Fibroblast of upper back skin (primary cell): ENCODE measurements at places on chromosomes 7 and 10.

DNA sequence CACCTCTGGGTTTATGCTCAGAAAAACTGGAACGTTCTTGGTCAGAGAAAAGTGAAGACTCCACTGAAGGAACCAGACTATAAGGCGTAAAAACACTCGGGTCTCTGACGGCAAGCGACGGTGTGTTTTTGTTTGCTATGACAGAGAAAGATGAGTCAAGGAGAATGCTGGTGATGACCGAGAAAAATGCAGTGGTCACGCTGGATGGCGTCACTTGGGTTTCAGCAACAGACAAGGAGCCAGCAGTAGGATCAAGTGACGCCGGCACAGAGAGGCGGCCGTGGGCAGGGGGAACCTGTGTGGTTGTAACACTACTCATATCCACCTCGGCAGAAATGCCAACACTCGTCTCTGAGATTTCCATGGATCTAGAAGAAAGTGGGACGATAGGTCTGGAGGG lies 63.4 kb downstream of the KIAA1549 start:
- DNase-seq: no peak

- peak; percentile 88 for DNase-seq
These were observed 25.8 kb upstream of the LEP start for GRCh38 chr7:128215281-128215680.

- no peak for DNase-seq
These were observed 164.6 kb upstream of the KCND2 start for GRCh38 chr7:120108376-120108775.

- DNase-seq: peak; percentile 52
These were observed 822 bp downstream of the SAMD9L start for GRCh38 chr7:93147363-93147762.

- no peak for DNase-seq
These were observed 26.7 kb downstream of the TSPAN12 start for GRCh38 chr7:120831260-120831659.

GRCh38 chr7:22662036-22662435 lies 65.0 kb upstream of the IL6 start:
- no peak for DNase-seq

DNA sequence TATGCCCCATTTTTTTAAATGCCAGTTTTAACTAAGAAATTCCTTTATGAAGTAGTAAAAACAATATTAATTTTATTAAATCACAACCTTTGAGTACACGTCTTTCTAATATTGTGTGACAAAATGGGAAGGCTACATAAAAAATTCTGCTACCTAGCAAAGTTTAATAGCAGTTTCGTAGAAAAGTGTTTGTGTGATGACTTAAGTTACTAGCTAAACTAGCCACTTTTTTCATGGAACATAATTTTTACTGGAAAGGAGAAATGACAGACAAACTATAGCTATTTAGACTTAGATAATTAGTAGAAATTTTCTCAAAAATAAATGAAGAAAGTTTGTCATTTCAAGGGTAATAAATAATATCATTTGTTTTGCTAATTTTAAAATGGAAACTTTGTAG lies 153.1 kb downstream of the GPAM start:
- no peak for DNase-seq

GRCh38 chr10:96502561-96503282 lies 11.0 kb downstream of the TLL2 start:
- peak; percentile 64 for DNase-seq

GRCh38 chr7:78438433-78438832 lies 639.9 kb downstream of the PHTF2 start:
- DNase-seq: no peak

GRCh38 chr7:152336754-152337368 lies 98.9 kb downstream of the KMT2C start:
- DNase-seq: peak; percentile 43

DNA sequence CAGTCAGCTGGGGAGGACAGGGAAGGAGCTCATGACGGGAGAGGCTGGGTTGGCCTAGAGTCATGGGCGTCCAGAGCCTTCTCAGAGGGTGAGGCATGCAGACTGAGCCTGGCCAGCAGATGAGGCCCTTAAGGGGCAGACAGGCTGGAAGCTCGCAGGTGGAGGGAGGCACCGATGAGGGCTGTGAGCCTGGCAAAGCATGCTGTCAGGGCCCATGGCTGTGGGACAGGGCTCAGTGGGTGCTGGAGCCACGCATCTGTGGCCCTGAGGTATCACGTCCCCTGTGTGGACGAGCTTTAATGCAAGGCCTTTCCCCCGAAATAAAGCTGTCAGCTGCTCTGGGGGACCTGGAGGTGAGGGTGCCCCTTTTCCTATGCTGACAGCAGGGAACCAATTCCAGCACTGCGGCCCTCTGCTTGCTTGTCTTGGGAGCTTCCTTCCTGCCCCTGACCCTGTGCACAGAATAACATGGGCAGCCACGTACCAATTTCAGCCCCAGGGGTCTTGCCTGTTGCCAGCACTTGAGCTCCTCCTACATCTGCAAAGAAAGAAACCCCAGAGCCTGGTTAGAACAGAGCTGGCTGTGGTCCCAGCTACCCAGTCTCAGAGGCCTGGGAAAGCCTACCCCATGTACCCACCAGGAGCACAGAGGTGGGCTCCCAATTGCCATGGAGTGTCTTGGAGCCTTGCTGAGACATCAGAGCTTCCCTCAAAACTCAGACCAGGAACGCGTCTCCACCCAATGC lies 20.6 kb downstream of the TMEM273 start:
- no peak for DNase-seq

GRCh38 chr10:30051220-30051619 lies 8.2 kb downstream of the JCAD start:
- no peak for DNase-seq

DNA sequence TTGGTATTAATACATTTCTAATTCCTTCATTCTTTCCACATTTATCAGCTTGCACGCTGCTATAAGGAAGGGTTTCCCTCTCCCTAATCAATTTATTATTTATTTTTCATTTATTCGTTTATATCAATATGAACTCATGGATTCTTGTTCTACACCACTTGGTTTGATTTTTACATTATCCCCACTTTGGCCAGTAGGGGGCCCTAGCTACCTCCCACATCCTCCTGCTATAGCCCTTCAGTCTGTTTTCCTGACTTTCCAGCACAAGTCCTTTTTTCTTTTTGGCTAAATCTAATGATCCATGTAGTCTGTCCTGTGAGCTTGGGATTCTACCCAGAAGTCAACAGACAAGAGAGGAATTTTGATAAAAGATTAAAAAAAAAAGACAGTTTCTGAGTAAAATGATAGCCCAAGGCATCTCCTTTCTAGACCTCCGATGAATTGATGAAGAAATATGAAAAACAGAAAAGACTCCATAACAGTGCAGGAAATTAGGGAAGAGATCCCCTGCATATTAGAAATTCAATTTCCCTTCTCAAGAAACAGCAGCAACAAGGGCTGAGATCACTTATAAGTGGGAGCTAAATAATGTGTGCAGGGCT lies 47.7 kb downstream of the LYZL2 start:
- DNase-seq: peak; percentile 50

DNA sequence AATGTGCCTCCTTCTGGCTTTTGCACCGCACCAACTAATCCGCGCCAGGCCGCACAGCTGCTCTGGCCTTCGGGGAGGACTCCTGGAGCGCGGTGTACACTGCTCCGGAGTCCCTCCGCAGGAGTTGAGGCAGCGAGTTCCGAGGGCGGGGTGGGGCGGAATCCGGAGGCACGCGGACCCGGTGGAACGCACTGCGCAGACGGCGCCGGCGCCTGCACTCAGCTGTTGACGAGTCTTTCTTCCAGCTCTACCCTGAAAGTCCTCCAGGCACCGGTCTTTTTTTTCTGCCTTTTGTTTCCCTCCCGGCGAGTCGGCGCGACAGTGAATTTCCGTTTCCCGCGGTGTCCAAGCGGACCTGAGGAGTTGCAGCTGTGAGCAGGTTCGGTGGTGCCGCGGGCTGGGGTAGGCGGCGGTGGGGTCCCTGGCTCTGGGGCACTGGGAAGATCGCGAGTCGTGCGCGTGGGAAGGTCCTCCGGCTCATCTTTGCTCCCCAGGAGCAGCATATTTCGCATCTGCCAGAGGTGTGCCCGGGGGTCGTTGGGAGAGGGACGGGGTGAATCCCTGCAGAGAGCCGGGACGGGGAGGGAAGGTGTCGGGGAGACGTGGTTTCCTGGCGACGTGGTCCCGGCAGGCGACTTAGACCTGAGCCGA lies 44.1 kb downstream of the SFTPD start:
- peak; percentile 67 for DNase-seq

DNA sequence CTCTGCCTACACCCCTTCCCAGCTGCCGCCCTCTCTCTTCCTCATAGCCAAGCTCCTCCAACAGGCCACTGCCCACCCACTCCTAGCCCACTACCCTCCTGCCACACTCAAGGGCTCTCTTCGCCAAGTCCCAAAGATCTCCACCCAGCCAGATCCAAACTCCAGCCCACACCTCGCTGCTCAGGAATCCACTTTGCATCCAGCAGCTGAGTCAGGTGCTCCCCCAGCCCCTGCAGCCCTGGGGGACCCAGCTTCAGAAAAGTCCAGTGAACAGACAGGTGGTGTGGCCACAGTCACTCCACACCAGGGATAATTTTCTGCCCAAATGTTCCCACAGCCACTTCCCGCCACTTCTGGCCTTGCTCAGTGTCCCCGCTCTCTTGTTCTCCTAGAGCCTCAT lies 10.9 kb downstream of the OGDHL start:
- no peak for DNase-seq

GRCh38 chr7:88866265-88866863 lies 70.8 kb upstream of the TEX47 start:
- DNase-seq: no peak

- DNase-seq: no peak
These were observed 90.8 kb downstream of the ZFAND4 start for GRCh38 chr10:45581582-45582385.

DNA sequence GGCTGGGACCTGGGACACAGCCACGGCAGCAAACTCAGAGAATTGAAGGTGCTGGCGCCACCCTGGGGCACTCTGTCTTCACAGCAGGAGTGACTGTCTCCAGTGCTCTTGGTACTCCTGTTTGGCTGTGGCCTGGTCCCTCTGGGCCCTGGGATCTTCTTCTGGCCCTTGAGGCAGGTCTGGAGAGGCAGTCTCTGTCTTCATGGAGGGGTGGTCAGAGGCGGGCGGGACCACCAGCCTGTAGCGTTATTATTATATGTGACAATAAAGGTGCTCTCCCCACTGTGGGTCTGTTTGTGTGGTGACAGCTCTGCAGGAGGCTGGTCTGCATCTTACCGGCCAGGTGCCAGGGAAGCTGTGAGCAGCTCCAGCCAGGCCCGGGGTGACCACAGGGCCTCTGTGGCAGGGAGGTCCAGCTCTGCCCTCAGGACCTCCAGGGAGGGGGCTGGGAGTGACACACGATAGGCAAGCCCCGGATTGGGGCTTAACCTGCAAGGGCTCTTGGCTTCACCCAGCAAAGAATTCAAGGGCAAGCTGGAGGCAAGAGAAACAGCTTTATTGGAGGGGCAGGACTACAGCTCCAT lies 70.3 kb downstream of the MYL10 start:
- no peak for DNase-seq

DNA sequence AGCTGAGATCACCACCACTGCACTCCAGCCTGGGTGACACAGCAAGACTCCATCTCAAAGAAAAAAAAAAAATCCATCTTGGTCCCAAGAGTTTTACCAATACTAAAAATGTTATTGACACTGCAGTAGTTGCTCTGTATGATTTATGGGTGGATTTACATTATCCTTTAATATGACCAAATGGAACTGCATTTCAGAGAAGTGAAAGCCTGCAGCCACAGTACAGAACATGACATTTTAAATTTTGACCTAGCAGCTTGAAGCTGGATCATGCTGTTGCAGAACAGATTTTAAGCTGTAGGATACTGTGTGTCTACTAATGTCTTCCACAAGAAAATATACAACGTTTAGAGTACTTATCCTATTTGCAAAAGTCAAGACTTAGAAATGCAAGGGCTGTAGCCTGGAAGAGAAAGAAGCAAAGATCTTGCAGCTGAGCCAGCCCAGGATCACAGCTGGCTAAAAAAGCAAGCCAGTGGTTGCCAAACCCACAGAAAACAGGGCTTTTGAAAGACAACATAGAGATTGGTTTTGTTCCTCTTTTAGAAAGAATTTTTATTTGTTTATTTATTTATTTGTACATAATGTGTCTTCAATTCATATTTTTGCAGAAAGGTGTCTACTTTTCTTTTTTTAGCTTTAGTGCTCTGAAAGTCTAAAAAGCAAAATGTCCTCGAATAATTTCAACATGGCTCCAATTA lies 55.2 kb upstream of the WNT16 start:
- peak; percentile 32 for DNase-seq

DNA sequence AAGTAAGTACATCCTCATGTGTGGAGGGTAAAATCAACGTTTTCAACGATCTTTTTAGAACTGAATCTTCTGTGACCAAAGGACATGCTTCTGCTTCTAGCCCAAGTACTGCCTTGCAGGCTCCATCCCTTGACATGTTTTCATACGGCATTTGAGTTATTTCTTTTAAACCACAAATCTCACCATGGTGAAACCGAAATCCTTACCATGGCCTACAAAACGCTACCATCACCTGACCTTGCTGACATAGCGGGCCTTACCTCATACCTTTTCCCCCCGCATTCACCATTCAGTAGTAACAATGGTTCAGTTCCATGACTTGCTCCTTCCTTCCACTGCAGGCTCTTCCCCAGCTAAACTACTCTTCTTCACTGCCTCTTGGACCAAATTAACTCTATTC lies 3.5 kb downstream of the RNF216 start:
- no peak for DNase-seq

DNA sequence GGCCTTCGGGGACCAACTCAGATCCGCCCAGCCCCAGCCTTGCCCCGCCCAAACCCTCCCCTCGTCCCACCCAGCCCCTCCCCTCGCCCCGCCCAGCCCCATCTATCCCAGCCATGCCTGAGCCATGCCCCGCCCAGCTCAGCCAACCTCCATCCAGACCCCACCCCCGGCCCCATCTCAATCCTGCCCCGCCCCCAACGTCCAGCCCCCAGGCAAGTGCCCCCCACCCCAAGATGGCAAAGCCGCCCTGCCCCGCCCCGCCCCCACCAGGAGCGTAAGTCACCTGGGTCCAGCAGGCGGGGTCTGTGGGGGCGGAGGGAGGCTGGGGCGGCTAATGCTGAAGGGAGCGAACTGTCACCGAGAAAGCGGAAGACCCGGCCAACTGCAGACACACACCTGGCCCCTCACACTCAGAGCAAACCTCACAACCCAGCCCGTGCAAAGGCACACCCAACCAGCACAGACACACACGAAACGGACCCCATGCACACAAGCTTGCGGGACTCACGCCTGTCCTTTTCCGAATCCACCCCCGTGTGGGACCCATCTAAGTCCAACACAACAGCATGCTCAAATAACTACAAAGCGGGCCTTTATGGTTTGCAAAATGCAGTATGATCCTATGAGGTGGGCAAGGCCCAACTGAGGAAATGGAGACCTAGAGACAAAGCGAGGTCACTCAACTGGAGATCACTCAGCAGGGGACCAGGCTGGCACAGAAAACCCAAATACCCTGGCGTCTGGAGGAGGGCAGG lies 11.5 kb upstream of the OGA start:
- peak; percentile 25 for DNase-seq
